ENCODE measurements at places on chromosomes 1 and 21.

DNA sequence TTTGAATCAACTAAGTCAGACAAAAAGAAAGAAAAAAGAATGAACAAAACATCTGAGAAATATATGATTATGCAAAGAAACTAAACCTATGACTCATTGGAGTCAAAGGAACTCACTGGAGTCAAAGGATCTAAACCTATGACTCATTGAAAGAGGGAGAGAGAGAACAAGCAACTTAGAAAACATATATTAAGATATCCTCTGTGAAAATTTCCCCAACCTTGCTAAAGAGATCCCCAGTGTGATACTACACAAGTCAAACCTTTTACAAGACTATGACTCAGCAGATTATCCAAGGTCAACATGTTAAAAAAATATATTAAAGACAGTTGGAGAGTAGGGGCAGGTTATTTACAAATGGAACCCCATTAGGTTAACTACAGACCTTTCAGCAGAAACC lies 1538.3 kb downstream of the NCAM2 start:
- DNase-seq, result no peak

DNA sequence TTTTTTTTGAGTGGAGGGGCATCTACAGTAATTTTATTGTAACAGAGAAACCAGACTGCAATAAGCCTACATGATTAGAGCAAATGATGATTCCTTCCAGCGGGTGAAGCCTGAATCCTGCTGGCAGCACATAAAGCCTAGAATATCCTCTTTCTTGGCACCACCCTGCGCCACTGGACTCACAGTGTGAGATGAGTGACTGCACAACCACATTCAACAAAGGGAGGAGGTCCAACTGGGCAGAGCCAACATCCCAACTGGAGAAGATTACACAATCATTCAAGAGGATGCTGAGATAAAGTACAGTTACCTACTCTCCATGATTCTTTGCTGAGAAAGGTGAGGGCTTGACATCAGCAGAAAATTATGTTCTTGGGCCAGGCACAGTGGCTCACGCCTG lies 67.4 kb downstream of the TNFSF4 start:
- no peak for DNase-seq

DNA sequence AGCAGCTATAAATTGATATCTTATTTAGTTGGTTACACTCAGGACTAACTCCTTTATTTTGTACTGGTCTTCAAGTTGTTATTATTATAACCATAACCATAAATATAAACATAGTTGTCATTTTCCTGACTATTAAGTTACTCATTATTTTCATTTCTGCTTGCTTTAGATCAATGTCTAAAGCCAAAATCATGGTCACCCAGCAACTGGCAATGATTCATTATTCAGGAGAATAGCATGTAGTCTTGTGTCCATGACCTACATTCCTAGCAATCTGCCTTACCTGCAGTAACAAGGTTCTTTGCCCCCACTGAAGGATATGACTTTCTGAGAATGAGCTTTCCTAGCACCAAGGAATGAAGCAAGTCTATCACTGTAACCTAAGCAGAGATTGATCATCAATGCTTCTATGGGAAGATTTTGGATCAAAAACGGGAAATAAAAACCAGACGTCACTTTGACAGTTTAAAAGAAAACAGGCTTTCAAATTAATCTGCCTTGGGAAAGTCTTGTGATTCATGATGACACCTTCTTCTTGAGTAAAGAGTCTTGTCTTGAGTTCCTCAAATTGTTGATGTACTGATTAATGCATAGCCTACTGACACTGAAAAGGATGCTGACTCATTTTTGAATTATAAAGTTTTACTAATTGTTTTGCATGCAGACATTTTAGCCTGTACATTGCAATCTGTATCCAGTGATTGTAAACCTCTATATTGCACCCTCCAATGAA lies 203.3 kb upstream of the IVNS1ABP start:
- DNase-seq, result no peak

DNA sequence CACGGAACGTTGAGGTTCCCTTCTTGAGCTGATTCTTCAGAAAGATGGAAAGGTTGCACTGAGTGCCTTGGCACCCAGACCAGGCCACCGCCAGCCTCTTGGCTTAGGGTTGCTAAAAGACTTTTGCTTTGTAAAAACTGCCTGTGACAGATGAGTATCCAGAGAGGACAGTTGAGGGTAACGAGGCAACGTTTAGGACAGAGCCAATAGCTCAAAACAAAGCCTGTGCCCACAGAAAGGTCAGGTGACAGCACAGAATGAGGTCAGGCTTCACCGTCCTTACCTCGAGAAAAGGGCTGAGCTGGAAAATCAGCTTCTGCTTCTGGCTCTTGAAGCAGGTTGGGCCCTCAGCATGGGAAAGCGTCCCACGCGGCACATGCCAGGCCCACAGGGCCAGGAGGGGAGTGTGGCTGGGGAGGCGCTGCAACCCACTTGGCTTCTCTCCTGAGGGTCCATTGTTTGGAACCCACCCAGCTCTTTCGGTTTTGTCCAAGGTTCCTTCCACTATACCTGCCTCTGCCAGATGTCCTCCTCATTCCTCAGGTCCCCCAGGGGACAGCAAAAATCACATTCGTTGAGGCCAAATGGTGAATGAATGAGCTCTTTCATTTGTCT lies 55.5 kb downstream of the SCCPDH start:
- DNase-seq, result no peak

DNA sequence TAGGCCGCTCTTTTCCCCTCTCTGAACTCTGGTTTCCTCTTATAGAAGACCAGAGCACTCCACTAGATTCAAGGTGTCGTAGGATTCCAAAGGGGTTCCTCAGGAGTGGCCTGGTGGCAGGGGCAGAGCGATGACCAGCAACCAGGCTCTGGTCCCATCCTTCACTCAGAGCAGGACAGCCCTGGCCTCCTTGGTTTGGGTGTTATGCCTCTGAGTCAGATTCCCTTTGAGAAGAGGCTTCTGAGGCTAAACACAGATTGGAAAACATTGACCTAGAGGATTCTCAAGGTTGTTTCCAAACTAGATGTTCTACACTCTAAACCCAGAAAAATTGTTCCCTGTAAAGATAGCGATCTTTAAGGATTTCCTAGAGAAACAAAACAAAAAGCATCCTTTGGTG lies 49.8 kb upstream of the IKBKE start:
- DNase-seq, result no peak

GRCh38 chr1:231757759-231758158 lies 131.2 kb downstream of the DISC1 start:
- no peak for DNase-seq

DNA sequence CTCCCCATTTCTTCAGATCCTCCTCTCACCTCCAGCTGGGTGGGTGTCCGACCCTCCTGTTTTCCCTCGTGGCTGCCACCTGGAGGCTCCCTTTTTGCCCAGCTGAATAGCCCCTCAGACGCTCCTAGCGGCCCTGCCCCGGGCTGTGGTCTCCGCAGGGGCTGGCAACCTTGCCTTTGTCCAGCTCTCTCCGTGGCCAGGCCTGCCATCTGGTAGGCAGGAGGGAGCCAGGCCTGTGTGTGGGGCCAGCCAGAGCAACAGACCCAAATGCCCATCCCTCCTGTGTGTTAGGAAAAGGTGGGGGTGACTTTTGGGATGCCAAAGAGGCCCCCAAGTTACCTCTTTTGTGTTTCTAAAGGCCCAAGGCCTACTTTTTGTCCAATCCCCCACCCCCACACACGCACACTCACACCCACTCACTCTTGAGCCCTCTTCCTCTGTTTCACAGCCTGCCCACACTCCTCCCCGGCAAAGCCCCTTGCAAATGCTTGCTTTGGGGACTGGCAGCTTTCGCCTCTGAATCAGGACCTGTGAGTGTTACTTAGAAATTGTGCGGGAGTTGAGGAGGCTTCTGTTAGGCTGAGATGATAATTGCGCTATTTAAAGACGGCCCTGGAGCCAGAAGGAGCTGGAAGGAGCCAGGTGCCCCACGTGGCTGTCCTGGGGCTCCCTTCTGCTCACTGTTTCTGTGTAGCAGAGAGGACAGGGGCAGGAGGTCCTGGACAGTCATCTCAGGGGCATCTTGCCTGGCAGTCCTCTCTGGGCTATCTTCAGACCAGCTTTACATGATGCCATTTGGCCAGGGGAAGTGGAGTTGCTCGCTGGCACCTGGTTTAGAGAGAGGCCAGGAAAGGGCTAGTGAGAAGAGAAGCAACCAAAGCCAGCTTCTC lies 9.1 kb downstream of the PPFIA4 start:
- no peak for DNase-seq

- DNase-seq, result no peak
Observed at GRCh38 chr21:38140207-38140903, 116.4 kb upstream of the KCNJ15 start.

GRCh38 chr1:207711285-207711684 lies 40.6 kb upstream of the CD46 start:
- no peak for DNase-seq

GRCh38 chr1:45230537-45230936 lies 24.1 kb upstream of the ZSWIM5 start:
- DNase-seq, result no peak

GRCh38 chr1:117372863-117373412 lies 5.7 kb downstream of the MAN1A2 start:
- DNase-seq, result no peak

DNA sequence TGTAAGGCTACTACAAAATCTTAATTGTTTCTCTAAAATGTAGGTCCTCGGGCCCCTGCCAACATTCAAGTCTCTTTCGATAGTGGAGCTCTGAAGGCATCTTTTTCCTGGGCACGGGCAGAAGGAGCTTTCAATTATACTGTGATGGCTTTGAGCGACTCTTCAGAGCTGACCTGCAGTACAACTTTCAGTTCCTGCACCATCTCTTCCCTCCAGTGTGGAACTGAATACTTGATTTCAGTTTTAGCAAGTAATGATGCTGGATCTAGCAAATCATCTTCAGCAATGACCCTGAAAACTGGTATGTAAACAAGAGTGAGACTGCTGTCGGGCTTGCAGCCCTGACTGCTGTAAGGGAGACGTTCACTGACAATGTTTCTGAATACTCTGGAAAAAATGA lies 9.6 kb downstream of the FNDC7 start:
- no peak for DNase-seq

DNA sequence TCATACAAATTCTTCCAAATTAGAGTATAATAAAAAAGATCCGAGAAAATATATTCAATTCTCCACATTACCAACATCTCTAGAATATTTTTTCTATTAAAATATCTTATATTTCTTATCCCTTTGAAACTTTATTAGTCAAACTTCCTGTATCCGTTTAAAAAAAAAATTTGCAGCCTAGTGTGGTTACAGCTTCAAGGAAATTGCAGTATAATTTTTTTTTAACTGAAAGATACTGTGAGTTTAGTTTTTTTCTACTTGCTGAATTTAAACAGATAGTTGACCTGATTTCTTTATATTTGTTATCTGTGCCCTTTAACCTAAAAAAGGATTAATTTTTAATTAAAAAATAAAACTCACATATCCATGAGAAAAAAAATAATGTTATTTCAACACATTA lies 1.5 kb downstream of the RGS18 start:
- DNase-seq, result no peak

GRCh38 chr21:39938086-39938625 lies 70.9 kb downstream of the PCP4 start:
- no peak for DNase-seq

DNA sequence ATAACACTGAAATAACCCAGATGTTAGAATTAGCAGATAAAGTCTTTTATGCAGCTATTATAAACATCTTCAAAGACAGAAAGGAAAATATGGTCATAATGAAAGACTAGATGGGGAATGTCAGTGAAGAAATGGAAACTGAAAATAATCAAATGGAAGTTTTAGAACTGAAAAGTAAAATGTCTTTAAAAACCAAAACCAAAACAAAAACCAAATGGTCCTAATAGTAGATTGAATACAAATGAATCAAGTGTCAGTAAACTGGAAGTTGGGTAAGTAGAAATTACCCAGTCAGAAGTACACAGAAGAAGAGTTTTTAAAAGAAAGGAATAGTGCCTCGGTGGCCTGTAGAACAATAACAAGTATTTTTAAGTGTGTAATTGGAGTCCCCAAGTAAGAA lies 72.7 kb downstream of the SYCP1 start:
- DNase-seq, result no peak

DNA sequence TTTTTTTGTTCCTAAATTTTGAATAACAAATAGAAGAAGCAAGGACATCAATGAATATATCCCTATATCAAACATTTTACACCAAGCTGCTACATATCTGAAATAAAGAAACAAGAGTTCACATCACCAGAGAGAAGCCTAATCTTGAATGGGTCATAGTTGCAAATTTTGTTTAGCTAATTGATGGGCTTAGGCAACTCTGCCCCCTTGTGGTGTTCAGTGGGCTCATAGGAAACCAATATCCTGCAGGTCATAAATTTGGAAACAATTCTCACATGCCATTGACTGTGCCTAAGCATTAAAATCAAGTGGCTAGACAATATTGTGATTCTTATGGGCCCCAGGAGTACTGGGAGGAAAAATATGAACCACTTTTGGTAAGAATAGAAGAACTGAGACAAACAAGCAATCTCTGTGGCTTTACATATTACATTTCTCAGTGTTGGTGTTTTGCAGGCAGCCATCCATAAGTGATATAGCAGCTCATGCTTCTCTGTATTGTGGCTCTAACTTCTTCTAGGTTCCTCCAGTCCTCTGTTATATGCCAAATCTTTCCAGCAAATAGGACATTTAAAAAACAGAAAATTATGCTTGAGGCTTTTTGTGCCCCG lies 1262.8 kb upstream of the PRMT6 start:
- peak; percentile 69 for DNase-seq

DNA sequence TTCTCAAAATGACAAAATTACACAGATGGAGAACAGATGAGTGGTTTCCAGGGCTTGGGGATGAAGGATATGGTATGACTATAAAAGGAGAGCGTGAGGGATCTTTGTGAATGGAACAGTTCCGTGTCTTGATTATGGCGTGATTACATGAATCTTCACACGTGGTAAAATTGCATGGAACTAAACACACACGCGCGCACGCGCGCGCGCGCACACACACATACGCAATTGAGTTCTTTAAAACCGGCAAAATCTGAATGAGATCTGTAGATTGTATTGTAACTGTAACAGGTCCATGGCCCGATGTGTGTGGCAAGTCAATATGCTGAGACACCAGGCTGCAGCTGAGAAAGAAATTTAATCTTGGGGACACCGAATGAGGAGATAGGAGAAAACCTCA lies 11.1 kb upstream of the LRRN2 start:
- no peak for DNase-seq

GRCh38 chr1:2417833-2418225 lies 5.5 kb upstream of the PEX10 start:
- no peak for DNase-seq

DNA sequence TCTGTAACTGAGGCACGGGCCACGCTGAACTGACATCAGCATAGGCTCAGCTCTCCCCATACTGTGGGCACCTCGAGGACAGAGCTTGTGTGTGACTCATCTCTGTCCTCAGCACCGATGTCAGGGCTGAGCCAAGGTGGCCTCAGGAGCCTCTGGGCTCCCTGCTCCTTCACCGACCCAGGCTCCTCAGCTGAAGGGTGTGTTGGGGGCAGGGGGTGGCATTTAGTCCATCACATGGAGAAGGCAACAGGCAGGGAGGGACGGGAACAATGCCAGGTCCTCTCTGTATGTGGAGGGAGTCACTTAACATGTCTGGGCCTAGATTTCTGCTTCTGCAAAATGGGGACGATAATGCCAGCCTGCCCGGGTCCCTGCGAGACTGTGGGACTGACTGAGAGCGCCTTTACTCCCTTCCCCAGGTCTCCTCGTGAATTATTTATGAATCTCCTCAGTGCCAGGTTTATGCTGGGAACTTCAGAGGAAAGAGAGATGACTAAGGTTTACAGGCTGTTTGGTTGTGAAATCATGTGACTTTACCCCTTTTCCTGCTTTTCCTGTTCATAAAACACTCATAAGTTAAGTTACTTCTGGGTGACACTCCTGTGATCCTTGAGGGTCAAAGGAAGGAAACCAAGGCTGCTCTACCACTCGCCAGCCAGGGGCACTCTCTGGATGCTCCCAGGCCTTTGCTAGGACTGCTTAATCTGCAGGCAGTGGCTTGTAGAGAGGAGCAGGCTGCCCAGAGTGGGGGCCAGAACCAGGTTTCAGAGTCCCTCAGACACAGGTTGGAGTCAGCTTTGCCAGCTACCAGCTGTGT lies 16.2 kb downstream of the TTC39A start:
- DNase-seq, result no peak

Measured in nephron progenitor cell (in vitro differentiated cells).